Thoracic aorta (tissue), 2 donors: ENCODE measurements at places on chromosomes 7 and 10. TPM values are rescaled to one million over a fixed set of nuclear protein-coding genes. Genes with fewer than 3 reads are reported as not detected.

DNA sequence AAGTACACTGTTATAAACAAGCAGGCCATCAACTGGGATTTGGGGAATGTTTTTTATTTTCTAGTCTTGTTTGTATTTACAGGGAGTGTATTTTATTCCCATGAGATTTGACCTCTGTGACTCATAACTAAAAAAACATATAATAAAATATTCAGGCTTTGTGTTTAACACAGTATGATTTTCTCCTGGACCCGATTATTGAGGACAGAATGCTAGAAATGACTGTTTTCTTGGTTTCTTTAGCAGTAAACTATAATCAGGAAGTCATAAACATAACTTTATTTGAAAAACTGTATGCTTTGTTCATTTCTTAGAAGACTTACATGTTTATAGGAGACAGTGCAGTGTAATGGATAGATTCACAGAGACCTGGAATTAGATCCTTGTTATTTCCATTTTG, 2.1 kb downstream of the NHLRC2 start:
- DNase-seq, result no peak

Gene WAC
- total RNA-seq, result 102 TPM

- no peak for DNase-seq
Observed at GRCh38 chr7:76392531-76393115, 16.9 kb downstream of the SSC4D start.

Gene SEMA3C
- total RNA-seq, result 89.2 TPM
